ENCODE measurements at places on chromosomes 12 and 14.

DNA sequence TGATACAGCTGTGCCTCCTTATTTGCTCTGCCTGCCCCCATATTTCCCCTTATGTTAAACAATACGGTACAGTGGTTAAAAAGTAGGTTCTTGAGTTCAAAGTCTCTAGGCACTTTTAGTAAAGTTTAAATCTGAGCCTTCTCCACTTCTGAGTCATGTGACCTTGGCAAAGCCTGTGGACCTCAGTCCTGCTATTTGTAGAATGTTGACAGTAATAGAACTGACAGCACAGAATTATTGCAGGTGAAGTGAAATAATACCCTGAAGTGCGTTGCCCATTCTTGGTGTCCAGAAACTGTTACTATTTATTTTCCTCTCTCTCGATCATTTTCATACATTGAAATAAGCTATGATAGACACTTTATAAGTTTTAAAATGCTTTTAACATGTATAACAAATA, 499.7 kb downstream of the EGLN3 start:
- no peak for DNase-seq

- no peak for DNase-seq
Observed at GRCh38 chr12:132159555-132160003, 15.3 kb downstream of the NOC4L start.

- DNase-seq = no peak
Observed at GRCh38 chr14:92058006-92058917, 18.4 kb upstream of the TRIP11 start.

DNA sequence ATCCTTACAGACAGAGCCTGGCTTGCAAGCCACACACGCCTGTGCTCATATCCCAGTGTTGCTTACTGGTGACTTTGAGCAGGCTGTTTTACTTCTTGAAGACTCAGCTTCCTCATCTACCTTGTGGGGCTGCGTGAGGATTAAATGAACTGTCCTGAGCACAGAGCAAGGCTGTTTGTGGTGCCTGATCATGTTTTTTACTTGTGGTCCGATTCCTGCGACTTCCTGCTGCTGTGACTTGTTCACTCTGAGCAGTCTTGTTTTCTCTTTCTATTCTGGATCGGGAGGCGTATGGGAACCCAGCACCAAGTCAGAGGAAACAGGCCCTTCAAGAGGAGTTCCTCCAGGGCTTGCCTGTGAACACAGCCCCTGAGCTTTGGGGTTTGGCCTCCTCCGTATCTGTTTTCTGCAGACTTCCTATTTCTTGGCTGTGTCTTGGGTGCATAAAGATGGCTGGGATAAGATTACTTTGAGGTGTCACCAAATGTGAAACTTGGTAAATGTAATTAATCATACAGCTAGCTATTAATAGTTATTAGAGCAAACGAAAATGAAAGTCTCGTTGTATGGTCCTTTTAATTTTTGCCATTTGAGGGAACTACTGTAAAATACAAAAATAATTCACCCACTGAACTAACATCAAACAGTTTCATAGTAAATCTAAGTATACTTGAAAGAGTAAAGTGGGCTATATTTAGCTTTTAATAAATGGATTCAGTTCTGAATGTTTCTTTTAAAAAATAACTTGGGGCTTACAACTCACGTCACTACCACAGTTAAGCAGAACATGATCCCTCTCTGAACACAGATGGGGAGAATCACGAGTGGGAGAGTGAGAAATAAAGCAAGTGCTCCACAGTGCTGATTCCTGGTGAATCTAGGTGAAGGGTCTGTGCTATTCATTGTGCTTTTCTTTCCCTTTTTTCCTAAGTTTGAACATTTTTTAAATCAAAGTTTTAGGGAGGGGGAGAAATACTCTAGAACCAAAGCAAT, 251.5 kb downstream of the FOXN3 start:
- DNase-seq = no peak

DNA sequence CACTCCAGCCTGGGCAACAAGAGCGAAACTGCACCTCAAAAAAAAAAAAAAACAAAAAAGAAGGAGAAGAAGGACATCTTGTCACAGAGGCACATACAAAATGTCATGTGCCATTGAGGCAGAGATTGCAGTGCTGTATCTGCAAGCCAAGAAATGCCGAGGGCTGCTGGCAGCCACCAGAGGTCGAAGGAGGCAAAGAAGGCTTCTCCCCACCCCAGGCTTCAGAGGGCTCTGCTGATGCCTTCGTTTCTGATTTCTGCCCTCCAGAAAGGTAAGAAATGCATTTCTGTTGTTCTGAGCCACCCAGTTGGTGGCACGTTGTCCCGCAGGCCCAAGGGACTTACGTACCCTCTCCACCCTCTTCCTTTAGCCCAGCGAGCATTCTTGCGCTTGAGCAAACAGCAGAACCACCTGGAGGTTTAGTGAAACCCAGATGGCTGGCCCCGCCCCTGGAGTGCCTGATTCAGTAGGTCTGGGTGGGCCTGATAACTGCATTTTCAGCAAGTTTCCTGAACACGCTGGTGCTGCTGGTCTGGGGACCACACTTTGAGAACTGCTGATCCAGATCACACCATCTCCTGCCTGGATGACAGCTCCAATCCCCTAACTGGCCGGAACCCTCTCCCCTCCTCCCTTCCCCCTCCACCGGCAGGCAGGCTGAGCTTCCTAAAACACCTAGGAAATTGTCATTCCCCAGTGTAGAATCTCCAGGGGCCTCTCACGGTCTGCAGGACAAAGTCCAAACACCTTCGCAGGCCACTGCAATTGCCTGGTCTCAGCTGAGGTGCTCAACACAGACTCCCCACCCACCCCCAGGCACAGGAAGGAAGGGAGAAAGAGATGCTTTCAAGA, 21.1 kb upstream of the SCARB1 start:
- DNase-seq = no peak

DNA sequence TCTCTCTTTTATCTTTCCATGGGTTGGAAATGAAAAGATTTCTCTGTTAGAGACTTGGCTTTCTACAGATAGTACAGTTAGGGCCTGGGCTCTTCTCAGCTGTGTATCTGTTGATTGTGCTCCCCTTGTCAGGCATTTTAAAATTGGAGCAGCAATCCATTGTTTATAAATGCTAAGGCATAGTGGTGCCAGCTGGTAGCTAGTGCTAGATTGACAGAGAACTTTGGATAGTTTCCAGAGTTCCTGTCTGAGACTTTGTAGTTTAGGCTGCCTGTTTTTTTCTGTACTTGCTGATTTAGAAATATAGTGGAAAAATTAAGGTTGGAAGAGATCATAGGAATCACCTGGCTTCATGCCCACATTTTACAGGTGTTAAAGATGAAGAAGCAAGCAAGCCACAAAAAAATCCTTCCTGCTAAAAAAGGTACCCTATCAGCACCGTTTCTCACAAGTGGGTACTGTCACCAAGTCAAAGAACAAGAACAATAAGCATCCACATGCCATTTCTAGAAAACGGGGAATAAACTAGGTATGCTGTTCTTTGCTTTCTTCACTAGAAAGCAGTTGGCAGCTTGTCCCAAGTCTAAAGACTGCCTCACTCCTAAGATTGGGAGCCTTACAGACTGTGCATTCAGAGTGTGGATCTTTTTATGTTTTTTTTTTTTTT, 6.2 kb downstream of the TTLL5 start:
- DNase-seq = no peak

DNA sequence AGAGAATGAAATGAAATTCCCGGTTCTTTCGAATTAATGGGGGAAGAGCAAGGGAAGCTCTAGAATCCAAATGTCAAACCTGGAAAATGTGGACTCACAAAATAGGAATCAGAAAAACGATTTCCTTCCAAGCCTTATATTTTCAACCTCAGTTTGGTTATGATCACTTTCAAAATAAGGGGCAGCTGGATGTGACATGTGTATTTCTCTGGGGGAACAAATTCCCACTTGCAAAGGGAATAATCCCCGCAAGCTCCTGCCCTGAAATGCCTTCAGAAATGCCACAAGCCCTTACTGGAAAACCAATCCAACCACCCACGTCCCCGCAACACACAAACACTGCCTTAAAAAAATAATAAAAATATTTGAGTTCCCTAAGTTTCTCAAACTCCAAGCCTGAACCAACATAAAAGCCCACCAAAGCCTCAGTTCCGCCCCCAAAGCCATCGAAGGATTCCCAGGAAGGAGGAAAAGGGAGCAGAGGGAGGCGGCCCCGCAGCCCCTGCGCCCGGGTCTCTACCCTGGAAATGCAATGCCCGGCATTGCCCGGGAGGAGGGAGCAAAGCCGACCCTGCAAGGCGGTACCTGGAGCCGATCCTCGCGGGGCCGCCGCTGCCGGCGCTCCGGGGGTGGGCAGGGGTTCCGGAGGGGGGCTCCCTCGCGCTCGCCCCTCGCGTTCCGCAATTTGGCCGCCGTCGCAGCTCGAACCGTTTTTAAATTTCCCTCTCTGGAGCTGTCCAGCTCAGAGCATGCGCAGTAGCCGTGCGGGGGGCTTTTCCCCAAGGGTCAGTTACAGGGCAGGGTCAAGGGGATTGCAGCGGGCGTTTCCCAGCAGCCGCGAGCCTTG, at the start of gene FOXN4:
Gene FOXN4 (minus strand): TSS at position 751 of the 847 bp plus-strand sequence. CDS start 963 bp downstream, outside the sequence.
- no peak for DNase-seq

GRCh38 chr12:3000548-3001275, 41.5 kb downstream of the TEAD4 start:
- DNase-seq = no peak

GRCh38 chr12:55619354-55620138, 17.1 kb upstream of the OR10P1 start:
- DNase-seq = no peak

GRCh38 chr14:81342850-81343580, 57.1 kb downstream of the STON2 start:
- no peak for DNase-seq

GRCh38 chr12:38662829-38663228, 242.6 kb downstream of the CPNE8 start:
- DNase-seq = no peak

DNA sequence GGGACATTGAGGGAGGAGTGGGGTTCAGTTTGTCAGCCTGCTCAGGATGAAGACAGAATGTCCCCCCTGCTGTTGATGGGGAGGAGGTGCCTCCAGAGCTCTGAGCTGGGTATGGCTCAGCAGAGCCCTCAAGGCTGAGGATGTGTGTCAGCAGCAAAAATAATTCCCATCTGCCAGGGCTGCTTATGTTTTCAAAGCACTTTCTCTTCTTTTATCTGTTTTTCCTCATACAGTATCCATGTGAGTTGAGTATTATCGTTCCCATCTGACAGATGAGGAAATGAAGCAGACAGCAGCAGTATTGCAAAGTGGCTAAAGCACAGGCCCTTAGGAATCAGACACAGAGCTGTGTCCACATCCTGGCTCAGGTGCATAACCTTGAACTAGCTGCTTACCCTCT, 94.1 kb downstream of the SLC8A3 start:
- no peak for DNase-seq

- no peak for DNase-seq
Observed at GRCh38 chr14:30994681-30995620, 30.5 kb upstream of the AP4S1 start.

GRCh38 chr14:33836203-33836899, 114.5 kb downstream of the EGLN3 start:
- DNase-seq = no peak

Measured in stimulated activated CD8-positive, alpha-beta memory T cell treated with anti-CD3 and anti-CD28 coated beads, Interleukin-4, amount 100 ng/mL, for 24 hours (primary cell).